Tongue (tissue), 3 donors: ENCODE measurements at places on chromosomes 7 and 10. TPM values are rescaled to one million over a fixed set of nuclear protein-coding genes. Genes with fewer than 3 reads are reported as not detected.

Gene ANKRD2
- 29.7 TPM for total RNA-seq

Gene TWIST1
- 16.4 TPM for total RNA-seq

Gene TSPAN14
- total RNA-seq, result 40.5 TPM

Gene C10orf143
- 0.82 TPM for total RNA-seq

Gene NEURL1
- 46.2 TPM for total RNA-seq

Gene ORC5
- 213 TPM for total RNA-seq

Gene MCM10
- 4.2 TPM for total RNA-seq
